Cardiac fibroblast (primary cell): ENCODE measurements at places on chromosomes 13 and 19.
A peak's percentile ranks its signal among the peaks of the same experiment; 100 is the strongest.

- peak; percentile 64 for DNase-seq
Observed at GRCh38 chr19:991174-991931, 7.2 kb downstream of the WDR18 start.

DNA sequence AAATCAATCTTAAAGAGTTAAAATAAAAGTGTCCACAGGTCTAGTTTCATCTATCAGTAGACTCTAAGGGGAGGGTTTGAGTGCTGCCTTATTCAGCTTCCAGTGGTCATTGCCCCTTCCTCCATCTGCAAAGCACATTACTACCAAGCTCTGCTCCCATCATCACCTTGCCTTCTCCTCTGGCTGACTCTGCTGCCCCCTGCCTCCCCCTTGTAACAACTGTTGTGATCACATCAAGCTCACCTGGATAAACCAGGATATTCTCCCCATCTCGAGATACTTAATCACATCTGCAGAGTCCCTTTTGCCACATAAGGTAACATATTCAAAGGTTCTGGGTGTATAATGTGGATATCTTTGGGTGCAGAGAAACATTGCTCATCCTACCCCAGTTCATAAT, 43.3 kb upstream of the GPC6 start:
- no peak for DNase-seq

DNA sequence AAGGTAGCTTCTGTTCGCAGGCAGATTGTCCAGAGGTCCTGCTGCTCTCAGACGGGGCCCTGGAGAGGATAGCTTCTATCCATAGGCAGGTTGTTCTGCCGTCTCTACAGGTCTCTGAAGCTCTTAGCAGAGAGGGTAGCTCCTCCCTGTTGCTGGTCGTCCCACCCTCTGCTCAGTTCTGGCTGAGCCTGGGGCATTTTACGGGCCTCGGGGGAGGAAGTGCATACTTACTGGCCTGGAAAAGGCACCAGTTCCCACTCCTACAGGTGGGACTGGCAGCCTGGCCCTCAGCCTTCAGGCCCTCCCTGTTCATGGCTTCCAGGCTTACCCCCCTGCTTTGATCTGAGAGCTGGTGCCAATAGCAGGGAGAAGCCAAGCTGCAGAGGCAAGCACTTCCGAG, 42.3 kb downstream of the USPL1 start:
- no peak for DNase-seq

GRCh38 chr13:59906413-59907049, 257.2 kb downstream of the DIAPH3 start:
- DNase-seq = peak; percentile 68

DNA sequence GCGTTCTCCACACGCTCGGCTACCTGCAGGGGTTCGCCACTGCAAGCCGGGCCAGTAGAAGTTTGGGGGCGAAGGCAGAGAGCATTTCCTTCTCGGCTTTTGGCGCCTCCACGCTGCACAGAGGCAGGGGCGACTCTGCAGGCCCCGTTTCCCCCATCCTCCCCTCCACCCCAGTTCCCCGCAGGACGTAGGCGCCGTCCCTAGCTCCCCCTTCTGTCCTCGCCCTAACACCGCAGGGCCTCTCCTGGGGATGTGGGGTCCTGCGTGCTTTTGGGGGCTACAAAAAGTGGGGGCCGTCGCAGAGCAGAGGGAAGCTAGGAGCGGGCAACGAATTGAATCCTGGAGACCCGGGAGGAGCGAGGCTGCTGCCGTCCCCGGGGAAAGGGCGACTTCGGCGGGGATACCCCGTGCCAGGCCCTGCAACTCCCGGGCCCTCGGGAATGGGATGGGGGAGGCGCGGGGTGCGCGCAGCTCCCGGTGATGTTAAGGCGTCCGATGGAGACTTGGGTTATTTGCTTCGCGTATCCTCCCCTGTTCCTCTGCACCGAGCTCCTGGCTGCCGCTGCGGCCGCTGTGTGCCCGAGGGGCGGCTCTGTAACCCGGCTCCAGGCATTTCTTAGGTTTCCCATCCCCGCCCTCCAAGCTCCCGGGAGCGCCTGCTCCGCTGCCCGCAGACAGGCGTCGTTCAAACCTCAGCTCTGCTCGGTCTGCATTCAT, 255.9 kb upstream of the SOX21 start:
- no peak for DNase-seq
